ENCODE measurements at places on chromosomes 13 and 19. TPM values are rescaled to one million over a fixed set of nuclear protein-coding genes. Genes with fewer than 3 reads are reported as not detected.

- no peak for DNase-seq
These were observed 7.6 kb downstream of the PLIN4 start for GRCh38 chr19:4510435-4511255.

GRCh38 chr13:26325876-26326275 lies 71.9 kb downstream of the CDK8 start:
- no peak for DNase-seq

DNA sequence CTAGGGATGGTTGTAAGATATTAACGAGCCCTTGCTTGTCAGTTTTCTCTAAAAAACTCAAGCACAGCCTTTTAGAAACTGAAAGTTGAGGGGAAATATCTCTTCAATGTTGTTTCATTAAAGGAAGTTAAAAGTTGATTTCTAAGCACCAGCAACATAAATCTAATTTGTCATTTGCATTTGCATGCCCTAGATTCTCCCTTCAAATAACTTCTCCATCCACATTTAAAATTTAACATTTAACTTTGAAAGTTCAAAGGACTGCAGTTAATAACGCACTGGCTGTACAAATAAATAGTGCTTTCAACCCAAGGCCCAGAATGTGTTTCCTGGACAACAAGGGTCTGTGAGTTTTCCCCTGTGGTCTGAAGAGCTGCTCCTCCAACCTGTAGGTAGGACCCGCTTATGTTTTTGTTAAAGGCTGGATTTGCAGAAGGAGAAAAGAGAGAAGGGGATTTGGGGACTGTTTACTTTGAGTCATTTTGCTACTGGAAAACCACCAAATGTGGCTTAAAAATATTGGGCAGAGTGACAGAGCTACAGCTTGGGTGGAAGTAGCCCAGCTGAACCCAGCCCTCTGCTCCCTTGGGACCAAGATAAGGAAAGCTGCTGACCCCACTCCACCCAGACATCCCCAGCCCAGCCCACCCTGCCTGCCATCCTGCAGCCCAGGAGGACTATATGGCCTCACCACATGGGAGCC lies 39.8 kb downstream of the TNFRSF19 start:
- peak; percentile 67 for DNase-seq

- DNase-seq: no peak
These were observed 881 bp downstream of the ARHGAP33 start for GRCh38 chr19:35776102-35776788.

- DNase-seq: peak; percentile 97
These were observed at the start of gene FAM174C for GRCh38 chr19:1275260-1275975. Gene FAM174C (plus strand): TSS chr19:1275530. CDS start chr19:1275550, 20 bp downstream.

The ADGRL1 gene
- 14.4 TPM for total RNA-seq

- DNase-seq: no peak
These were observed 169.4 kb upstream of the HTR2A start for GRCh38 chr13:47066226-47066625.

DNA sequence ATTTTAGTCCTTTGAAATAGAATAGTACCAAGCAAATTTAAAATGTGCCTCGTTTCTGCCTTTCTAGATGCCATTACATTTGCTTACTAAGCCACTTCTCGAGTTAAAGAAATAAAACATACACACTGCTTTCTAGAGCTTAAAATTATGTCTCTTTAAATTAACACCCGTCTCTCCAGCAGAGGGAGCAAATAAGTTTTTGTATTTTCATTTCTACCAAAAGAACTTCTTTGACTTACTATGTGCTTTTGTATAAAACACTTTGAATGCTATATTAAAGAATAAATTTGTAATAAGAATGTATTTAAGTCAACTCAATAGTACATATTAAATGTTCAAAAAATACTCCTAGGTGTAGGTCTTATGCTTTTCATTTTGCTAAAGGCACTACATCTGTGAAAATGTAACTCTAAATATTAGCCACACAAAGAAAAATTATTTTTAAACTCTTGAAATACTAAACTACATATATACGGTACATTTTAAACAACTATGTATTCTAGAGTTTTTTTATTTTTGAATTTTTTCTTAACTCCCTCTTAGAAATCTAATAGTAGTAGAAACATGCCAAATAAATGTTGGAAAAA lies 269.3 kb upstream of the MIR17HG start:
- DNase-seq: no peak

DNA sequence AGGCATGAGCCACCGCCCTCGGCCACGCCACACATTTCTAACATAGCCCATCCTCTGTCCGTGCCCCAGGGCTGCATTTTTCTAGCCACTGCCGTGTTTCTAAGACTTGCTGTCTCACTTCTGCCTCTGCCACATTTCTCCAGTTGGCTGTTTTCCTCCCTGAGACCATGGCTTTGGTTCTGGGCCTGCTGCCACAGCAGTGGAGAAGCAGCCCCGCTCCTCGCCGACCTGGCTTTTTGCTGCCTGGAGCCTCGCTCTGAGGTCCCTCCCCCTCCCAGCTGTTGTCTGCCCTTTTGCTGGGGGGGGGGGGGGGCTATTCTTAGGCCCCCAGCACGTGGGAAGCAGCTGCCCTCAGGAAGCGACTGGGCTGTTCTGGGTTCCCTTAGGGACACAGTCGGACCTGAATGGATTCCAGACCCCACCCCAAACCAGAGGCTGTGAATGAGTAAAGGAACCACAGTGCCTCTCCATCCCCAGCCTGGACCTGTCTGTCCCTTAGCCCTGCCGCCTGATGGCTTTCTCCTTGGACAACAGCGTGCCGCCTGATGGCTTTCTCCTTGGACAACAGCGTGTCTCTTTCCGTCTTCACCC lies 3.3 kb downstream of the GYS1 start:
- DNase-seq: peak; percentile 68

The PMIS2 gene
- total RNA-seq: not detected

DNA sequence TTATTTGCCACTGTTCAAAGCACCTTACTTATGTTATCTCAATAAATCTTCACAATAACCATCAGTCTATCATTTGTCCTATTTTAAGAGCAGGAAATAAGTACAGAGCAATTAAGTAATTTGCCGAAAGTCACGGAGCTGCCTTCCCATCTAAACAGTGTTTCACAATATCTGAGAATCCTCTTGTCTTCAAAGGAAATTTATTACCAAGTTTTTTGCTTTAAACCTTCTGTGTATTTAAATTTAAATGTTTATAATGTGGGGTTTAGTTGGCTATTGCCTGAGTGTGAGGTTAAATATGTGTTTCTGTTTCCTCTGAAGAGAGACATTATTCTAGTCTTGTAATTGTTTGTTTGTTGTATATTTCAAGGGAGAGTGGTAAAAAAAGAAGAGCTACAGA lies 633.1 kb downstream of the EFNB2 start:
- no peak for DNase-seq

The NLRP5 gene
- not detected for total RNA-seq

The PABPC3 gene
- not detected for total RNA-seq

The RNF17 gene
- not detected for total RNA-seq

The CYP2A7 gene
- not detected for total RNA-seq

GRCh38 chr19:21358768-21359451 lies at the start of gene ZNF738:
Gene ZNF738 (plus strand): TSS chr19:21359000. CDS start chr19:21359141, 141 bp downstream.
- DNase-seq: peak; percentile 93

- DNase-seq: no peak
These were observed 2.7 kb upstream of the IRGC start for GRCh38 chr19:43713208-43713607.

DNA sequence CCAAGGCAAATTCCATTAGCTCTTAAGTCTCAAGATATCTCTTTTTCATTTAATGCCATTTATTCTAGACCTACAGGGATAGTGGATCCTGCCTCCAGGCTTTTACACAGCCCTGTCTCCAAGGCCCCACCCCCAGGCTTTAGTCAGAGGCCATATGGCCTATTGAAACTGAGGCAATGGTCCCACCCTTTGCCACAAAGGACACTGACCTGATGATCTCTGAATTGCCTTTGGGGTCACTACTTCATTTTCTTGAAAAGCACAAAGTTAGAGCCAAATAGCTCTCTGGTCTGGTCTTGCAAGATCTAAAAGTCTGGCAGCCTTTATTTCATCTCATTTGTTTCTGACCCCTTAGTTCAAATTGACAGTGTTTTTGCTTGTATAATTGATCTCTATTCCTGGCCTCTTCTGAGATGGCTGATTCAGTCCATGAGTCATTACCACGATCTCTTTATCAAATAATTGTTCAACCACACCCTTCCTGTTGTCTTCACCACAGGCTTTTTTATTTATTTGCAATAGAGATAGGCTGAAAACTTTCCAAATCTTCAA lies 209.8 kb downstream of the FGF14 start:
- DNase-seq: no peak

The OR4F17 gene
- total RNA-seq: not detected

The KLK5 gene
- total RNA-seq: not detected

The EXOC3L2 gene
- total RNA-seq: 1.7 TPM

- DNase-seq: no peak
These were observed 5.5 kb downstream of the ISYNA1 start for GRCh38 chr19:18432275-18433014.

The SIGLEC8 gene
- not detected for total RNA-seq

The RPS15 gene
- 468 TPM for total RNA-seq

The GPR4 gene
- total RNA-seq: 4.0 TPM

The PEAK3 gene
- 0.23 TPM for total RNA-seq

GRCh38 chr19:44072543-44073401 lies 813 bp downstream of the ZNF284 start:
- DNase-seq: no peak

- DNase-seq: peak; percentile 91
These were observed 33.6 kb upstream of the EPHX3 start for GRCh38 chr19:15265850-15266248.

- peak; percentile 13 for DNase-seq
These were observed 3.6 kb upstream of the CCER2 start for GRCh38 chr19:38915329-38916321.

The TRPM4 gene
- 34.5 TPM for total RNA-seq

GRCh38 chr13:87128036-87128435 lies 543.1 kb upstream of the SLITRK5 start:
- no peak for DNase-seq

The C19orf81 gene
- 1.7 TPM for total RNA-seq

GRCh38 chr13:73835138-73835721 lies 299.0 kb downstream of the KLF12 start:
- no peak for DNase-seq

All from heart left ventricle (tissue), 16 donors.